Fibroblast of the aortic adventitia (primary cell): ENCODE measurements at places on chromosomes 1 and 21. TPM values are rescaled to one million over a fixed set of nuclear protein-coding genes. Genes with fewer than 3 reads are reported as not detected.

The TRIM58 gene
- 0.09 and 3.0 TPM in 2 replicates for total RNA-seq

The GPR89B gene
- 10.6 and 14.5 TPM in 2 replicates for total RNA-seq

The MTARC2 gene
- 2.0 and 12.0 TPM in 2 replicates for total RNA-seq

The APOBEC4 gene
- total RNA-seq: not detected in 2 replicates

The CCDC30 gene
- total RNA-seq: 1.4 and 5.8 TPM in 2 replicates

The OR6N1 gene
- total RNA-seq: 0.16 TPM in 1 of 2 replicates, not detected in the other

The BRINP2 gene
- total RNA-seq: 0.08 TPM in 1 of 2 replicates, not detected in the other

The FNDC10 gene
- total RNA-seq: 4.5 and 5.9 TPM in 2 replicates

The SIM2 gene
- 0.18 TPM in 1 of 2 replicates, not detected in the other for total RNA-seq

The NMNAT2 gene
- 0.49 and 3.4 TPM in 2 replicates for total RNA-seq

The ZNF697 gene
- 4.4 and 7.3 TPM in 2 replicates for total RNA-seq

The TRNP1 gene
- 11.6 and 19.1 TPM in 2 replicates for total RNA-seq

The PTPRC gene
- total RNA-seq: 0.09 TPM in 1 of 2 replicates, not detected in the other

The CCDC190 gene
- 0.16 and 4.6 TPM in 2 replicates for total RNA-seq

The SMPDL3B gene
- total RNA-seq: 0.09 TPM in 1 of 2 replicates, not detected in the other

The ZNF683 gene
- not detected in 2 replicates for total RNA-seq

The HCN3 gene
- 0.08 and 1.4 TPM in 2 replicates for total RNA-seq

The LAMC2 gene
- 2.0 and 2.8 TPM in 2 replicates for total RNA-seq

The NBPF20 gene
- total RNA-seq: 1.8 and 2.1 TPM in 2 replicates

The TFF1 gene
- not detected in 2 replicates for total RNA-seq

The METTL25B gene
- total RNA-seq: 4.1 and 10.9 TPM in 2 replicates

The STYXL2 gene
- total RNA-seq: not detected in 2 replicates

The MYBPH gene
- 0.08 TPM in 1 of 2 replicates, not detected in the other for total RNA-seq

The SLAMF9 gene
- total RNA-seq: not detected in 2 replicates

The SLC5A9 gene
- total RNA-seq: not detected in 2 replicates

The RHOU gene
- 4.2 and 38.3 TPM in 2 replicates for total RNA-seq

The HSF2BP gene
- 2.3 and 7.3 TPM in 2 replicates for total RNA-seq

The RNF186 gene
- not detected in 2 replicates for total RNA-seq

The ZNF672 gene
- total RNA-seq: 12.9 and 14.0 TPM in 2 replicates

The WNT2B gene
- total RNA-seq: 1.8 and 2.4 TPM in 2 replicates

The AMPD1 gene
- not detected in 2 replicates for total RNA-seq

The NES gene
- 44.5 and 83.0 TPM in 2 replicates for total RNA-seq

The PLPP3 gene
- total RNA-seq: 45.7 and 270 TPM in 2 replicates

The TMEM82 gene
- not detected in 2 replicates for total RNA-seq

The BARHL2 gene
- total RNA-seq: not detected in 2 replicates

The CR2 gene
- total RNA-seq: not detected in 2 replicates

The HJV gene
- total RNA-seq: not detected in 2 replicates

The TMEM51 gene
- 1.4 and 6.5 TPM in 2 replicates for total RNA-seq

The OR2T27 gene
- total RNA-seq: not detected in 2 replicates

The MPL gene
- total RNA-seq: not detected in 2 replicates

The SERTAD4 gene
- total RNA-seq: 16.7 TPM in 1 of 2 replicates, not detected in the other

The SIK1 gene
- total RNA-seq: 4.4 TPM in 1 of 2 replicates, not detected in the other

The PTPN22 gene
- 0.99 and 1.6 TPM in 2 replicates for total RNA-seq

The SPRR5 gene
- total RNA-seq: not detected in 2 replicates

The GPR25 gene
- not detected in 2 replicates for total RNA-seq

The EPHB2 gene
- total RNA-seq: 3.8 and 24.9 TPM in 2 replicates

The DNM3 gene
- 2.0 and 2.1 TPM in 2 replicates for total RNA-seq

The GABRD gene
- not detected in 2 replicates for total RNA-seq

The RIIAD1 gene
- total RNA-seq: 5.8 TPM in 1 of 2 replicates, not detected in the other

The FLG2 gene
- not detected in 2 replicates for total RNA-seq

The ATP6V1G3 gene
- total RNA-seq: not detected in 2 replicates
